ENCODE measurements at places on chromosomes 12 and 14. TPM values are rescaled to one million over a fixed set of nuclear protein-coding genes. Genes with fewer than 3 reads are reported as not detected.

DNA sequence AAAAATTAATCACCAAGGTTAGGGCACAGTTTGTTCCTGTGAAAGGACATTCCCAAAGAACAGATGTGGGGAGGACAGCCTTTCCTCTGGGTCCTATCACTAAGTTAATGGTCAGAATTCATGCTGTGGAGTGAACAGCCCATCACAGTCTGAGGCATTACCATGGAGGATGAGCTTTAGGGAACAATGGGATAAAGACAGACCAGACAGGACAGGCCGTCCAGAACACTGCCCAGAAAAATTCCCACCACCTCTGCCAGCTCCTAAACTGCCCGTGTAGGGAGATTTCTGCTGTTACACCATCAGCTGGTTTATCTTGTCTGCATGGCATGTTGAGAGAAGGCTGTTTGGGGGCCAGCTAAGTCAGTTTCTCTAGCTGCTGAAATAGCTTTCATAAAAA lies 49.6 kb upstream of the IFNG-AS1 start:
- no peak for DNase-seq

The ABHD12B gene
- polyA plus RNA-seq: 1.7 TPM

DNA sequence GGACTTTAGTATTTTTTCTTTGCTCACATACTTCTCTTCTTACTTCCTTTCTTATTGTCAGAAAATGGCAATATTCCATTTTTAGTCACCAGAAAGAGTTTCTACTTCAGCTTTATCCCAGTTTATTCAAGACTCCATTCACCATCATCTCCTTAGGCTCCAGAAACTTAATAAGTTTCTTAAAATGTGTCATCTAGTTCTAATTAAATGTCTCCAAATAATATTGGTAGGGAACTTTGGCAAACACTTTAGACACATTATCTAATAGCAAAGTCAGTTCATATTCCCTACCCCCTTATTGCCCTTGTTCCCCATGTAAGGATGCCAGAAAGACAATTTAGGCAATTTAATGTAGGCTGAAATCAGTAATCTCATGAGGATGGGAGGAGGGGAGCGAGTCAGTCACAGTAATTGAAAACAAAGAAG lies 15.1 kb downstream of the EPYC start:
- no peak for DNase-seq

- no peak for DNase-seq
Observed at GRCh38 chr14:101862177-101862576, 100.7 kb downstream of the PPP2R5C start.

DNA sequence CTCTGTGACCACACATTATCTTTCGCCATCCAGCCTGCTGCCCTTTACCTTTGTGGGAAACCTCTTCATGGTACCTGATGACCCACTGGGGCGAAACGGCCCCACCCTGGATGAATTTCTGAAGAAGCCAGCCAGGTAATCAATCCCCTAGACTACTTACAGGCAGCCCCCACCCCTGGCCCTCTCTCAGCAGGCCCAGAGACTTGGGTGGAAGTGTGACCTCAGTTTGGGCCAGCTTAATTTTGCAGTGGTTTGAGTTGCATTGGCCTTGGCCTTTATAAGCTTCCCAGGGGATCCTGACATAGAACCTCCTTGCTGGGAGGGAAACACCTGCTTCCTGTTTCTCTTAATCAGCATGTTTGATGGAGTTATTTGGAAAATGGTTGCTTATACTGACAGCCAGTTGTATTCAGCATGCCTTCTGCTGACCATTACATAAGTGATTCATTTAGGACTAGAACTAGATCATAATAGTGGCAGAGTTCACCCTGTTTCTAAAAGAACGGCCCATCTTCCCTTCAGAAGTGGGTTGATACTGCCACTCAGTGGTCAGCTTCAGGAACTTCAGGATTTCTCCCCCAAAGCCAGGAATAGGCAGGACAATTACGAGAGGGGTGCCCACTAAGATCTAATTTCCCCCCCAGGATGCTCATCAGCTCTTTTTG lies 6.1 kb downstream of the SDR39U1 start:
- DNase-seq: peak; percentile 55

- no peak for DNase-seq
Observed at GRCh38 chr14:99572173-99572999, 31.6 kb downstream of the CCDC85C start.

The PHETA1 gene
- 13.6 TPM for polyA plus RNA-seq

The TAS2R9 gene
- polyA plus RNA-seq: not detected

DNA sequence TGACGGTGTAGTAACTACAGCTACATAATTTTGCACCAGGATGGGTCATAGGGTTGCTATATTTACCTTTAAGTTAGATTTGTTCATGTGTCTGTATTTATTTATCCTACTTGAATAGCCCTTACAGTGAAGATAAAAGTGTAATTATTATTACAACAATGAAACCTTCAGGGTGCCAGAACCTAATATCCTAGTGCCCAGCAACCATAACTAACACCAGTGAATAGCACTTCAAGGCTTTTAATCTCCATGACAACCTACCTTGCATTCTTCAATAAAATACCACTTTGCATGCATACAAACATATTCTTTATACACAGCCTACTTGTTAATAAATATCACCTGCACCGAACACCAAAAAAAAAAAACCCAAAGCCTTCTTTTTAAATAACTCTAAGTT lies 58.7 kb upstream of the G2E3 start:
- no peak for DNase-seq

The GPR84 gene
- 0.24 TPM for polyA plus RNA-seq

The KRT75 gene
- not detected for polyA plus RNA-seq

The PLEKHG3 gene
- 109 TPM for polyA plus RNA-seq

- no peak for DNase-seq
Observed at GRCh38 chr14:77805706-77806105, 5.8 kb downstream of the ADCK1 start.

The ITPK1 gene
- 33.2 TPM for polyA plus RNA-seq

- DNase-seq: peak; percentile 65
Observed at GRCh38 chr12:56593909-56594621, 36.1 kb downstream of the BAZ2A start.

DNA sequence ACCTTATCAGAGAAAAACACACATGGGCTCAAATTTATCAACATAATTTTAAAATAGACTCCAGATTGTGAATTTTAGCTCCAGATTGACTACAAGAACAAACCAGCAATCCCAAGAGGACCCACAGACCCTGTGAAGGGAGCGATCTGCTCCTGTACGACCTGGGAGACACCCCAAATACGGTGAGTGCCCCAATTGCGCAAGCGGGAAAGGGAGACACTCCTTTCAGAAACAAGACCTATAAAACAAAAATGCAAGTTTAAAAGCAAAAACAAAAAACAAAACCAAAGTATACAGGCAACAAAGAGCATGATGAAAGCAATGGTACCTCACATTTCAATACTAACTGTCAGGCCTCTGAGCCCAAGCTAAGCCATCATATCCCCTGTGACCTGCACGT lies 32.1 kb downstream of the DNAI7 start:
- DNase-seq: no peak

DNA sequence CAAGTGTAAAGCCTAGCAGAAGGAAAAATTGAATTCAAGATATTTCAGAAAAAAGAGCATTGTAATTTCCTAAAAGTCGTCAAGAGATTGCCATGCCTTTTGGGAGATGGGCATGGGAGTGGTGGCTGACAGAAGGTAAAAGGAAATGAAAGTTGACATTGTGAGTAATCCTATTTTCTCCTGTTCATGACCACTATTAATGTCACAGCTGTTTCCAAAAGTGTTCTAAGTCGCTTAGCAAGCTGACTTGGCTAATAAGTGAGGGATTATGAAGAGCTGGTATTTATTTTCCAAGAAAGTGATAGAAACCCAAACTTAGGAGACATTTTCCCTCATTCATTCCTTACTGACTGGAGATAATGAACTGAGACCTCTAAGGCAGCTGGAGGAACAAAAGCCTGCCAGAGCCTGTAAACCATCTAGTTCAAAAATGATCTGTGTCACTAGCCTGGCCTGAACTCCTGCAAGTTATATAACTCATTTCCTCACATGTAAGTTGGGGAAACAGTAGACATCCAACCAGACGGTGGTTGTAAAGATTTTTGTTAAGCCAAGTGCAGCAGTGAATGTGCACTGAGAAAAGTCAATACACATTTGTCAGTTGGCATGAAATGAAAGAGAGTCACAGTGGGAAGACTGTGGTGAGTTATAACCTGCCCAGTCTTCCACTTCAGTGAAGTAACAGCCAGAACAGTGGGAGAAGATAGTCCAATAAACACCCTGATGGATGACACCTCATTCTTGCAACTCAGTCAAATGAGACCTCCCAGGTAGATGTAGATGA lies 75.8 kb downstream of the DIO2 start:
- DNase-seq: no peak

- no peak for DNase-seq
Observed at GRCh38 chr14:20794644-20795369, 7.8 kb downstream of the RNASE1 start.

- no peak for DNase-seq
Observed at GRCh38 chr12:26940516-26941214, 2.4 kb downstream of the FGFR1OP2 start.

- peak; percentile 76 for DNase-seq
Observed at GRCh38 chr12:93571365-93571924, 1.0 kb upstream of the SOCS2 start.

GRCh38 chr14:96083667-96084320 lies 44.6 kb downstream of the C14orf132 start:
- DNase-seq: no peak

The AMHR2 gene
- 0.24 TPM for polyA plus RNA-seq

DNA sequence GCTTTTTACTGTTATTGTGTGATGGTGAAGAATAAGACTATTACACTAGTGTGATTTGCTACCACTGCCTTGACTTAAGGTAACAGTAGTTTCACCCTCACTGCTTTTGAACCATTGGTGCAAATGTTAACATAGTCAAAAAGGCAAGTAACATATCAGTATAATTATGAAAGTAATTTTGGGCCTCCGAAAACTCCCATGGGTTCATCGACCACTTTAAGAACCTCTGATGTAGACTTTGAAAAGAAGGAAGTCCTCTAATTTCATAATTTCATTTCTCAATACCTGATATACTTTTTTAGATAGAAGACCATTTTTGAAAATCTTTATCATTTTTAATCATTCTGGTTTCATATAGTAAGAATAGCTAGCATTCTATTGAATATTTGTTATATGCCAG lies 57.7 kb downstream of the ETNK1 start:
- DNase-seq: no peak

The PRKD1 gene
- 27.4 TPM for polyA plus RNA-seq

- peak; percentile 57 for DNase-seq
Observed at GRCh38 chr14:23562822-23563472, 4.6 kb downstream of the AP1G2 start.

- no peak for DNase-seq
Observed at GRCh38 chr14:63286071-63286470, 32.7 kb downstream of the GPHB5 start.

The CRIP1 gene
- 28.8 TPM for polyA plus RNA-seq

The HOTAIR gene
- 3.6 TPM for polyA plus RNA-seq

GRCh38 chr12:107783406-107784376 lies 9.2 kb downstream of the ASCL4 start:
- no peak for DNase-seq

The GIT2 gene
- 48.9 TPM for polyA plus RNA-seq

DNA sequence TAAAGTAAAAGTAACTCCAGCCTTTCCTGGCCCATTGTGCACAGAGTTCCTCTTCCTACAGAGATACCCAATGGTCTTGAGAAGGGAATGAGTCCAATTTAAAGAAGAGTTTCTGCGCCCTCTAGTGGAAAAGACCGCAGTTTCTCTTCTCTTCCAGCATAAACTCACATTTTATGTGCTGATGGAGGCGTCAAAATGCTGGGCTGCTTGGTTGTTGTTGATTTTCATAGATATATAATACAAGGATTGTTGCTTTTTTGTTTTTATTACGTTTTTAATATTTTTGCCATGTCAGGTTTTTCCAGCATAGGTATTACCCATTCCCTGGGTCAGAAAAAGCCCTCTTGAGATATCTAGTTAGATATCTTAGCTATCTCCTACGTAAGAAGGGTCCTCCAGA lies 356.9 kb upstream of the STXBP6 start:
- no peak for DNase-seq

DNA sequence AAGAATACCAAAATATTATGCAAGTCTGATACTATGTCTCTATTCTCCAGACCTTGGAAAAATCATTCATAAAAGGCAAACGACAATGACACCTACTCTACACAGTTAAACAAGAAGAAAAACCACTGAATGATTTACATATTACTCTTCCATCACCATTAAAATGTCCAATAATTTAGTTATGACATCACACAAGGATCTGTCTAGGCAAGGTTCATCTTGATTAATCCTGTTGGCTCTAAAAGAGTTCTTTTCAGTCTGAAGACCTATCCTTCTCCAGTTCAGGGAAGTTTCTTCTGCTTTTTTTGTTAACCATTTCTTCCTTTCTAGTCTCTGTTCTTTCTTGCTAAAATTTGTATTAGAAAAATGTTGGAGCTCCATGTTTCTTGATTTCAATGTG lies 64.0 kb downstream of the OSBPL8 start:
- no peak for DNase-seq

The DEGS2 gene
- polyA plus RNA-seq: 10.9 TPM

- no peak for DNase-seq
Observed at GRCh38 chr14:51180577-51180976, 59.5 kb upstream of the TMX1 start.

The CACNA1C gene
- 12.2 TPM for polyA plus RNA-seq

The LRTM2 gene
- polyA plus RNA-seq: 0.75 TPM

The FOXN4 gene
- 2.4 TPM for polyA plus RNA-seq

DNA sequence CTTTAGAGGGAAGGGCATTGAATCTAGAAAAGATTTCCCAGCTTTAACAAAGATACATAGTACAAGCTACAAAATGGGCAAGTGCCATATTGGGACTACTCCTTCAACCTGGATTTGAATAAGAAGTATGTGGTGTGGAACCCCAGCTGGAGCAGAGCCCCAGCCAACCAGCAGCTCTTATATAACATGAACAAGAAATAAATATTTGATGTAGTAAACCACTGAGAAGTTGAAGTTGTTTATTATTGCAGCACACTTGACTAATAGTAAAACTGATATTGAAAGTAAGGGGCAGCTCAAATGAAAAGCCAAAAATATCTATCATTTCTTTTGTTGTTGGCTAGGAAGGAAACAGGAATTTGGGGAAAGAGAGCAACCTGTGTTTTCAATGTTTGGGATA lies 701.8 kb downstream of the TMTC2 start:
- no peak for DNase-seq

- DNase-seq: no peak
Observed at GRCh38 chr12:83408851-83409250, 722.1 kb downstream of the TMTC2 start.

GRCh38 chr12:112153893-112154219 lies 28.5 kb downstream of the TRAFD1 start:
- DNase-seq: peak; percentile 49

The ADCY4 gene
- 20.8 TPM for polyA plus RNA-seq

DNA sequence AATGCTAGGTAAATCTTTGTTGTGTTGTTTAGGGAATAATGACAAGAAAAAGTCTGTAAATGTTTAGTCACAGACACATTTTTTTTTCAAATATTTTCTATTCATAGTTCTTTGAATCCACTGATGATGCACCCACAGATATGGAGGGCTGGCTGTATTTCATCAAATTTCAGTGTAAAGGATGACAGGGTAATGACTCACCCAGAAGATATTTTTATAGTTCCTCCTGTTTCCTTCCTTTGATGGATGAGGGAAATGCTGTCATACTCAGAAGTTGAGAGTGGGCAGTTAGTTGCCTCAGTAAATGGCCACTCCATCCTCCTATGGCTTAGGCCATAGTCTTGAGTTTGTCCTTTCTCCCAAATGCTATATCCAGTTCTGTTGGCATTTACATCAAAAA lies 76.9 kb upstream of the REP15 start:
- no peak for DNase-seq

The HOXC4 gene
- 62.9 TPM for polyA plus RNA-seq

GRCh38 chr12:130632642-130633041 lies 83.5 kb downstream of the RIMBP2 start:
- peak; percentile 52 for DNase-seq

The EMP1 gene
- polyA plus RNA-seq: 83.8 TPM

The EFS gene
- 55.6 TPM for polyA plus RNA-seq

- no peak for DNase-seq
Observed at GRCh38 chr12:40168001-40168400, 56.8 kb upstream of the LRRK2 start.
